ENCODE measurements at places on chromosomes 12 and 14.

DNA sequence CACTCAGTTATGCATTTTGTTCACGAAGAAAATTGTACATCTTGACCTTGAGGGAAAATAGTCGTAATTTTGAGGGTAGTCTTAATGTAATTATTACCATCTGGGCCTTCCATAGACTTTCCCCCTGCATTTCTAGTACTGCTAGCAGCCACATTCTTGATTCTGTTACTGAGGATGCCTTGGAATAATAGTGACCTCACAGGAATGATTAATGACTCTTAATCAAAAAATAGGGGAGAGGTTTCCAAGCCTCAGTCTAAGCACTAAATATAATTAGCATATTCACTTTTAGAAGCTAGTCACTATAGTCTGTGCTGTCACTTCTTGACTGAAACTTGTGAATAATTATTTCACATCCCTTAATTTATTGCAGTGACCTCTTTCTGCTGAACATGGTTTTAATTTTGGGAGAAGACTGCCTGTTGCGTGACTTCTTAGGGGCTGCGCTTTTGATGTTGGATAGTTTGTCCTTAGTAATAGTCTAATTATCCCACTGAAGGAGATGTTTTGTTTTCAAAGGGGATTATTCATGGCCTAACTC is 400.5 kb downstream of the ADAMTS20 start:
- no peak for DNase-seq

GRCh38 chr12:48442179-48442847 is 30.0 kb upstream of the ANP32D start:
- DNase-seq = no peak

DNA sequence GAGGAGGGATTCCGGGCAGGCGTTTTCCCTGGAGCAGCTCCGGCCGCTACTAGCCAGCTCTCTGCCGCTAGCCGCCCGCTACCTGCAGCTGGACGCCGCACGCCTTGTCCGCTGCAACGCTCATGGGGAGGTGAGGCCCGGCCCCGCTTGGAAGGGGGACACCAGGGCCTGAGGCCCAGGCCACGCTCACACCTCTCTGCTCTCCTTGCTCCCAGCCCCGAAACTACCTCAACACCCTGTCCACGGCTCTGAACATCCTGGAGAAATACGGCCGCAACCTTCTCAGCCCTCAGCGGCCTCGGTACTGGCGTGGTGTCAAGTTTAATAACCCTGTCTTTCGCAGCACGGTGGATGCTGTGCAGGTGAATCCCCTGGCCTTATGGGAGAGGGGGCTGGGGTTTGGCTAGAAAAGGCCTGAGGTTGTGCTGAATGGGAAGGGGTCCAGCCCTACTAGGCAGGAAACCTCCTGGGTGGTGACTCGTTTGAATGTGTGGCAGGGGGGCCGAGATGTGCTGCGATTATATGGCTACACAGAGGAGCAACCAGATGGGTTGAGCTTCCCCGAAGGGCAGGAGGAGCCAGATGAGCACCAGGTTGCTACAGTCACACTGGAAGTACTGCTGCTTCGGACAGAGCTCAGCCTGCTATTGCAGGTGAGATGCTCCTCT is 597 bp downstream of the RNF31 start:
- no peak for DNase-seq

GRCh38 chr14:78872837-78873236 is 702.7 kb downstream of the NRXN3 start:
- DNase-seq = no peak

DNA sequence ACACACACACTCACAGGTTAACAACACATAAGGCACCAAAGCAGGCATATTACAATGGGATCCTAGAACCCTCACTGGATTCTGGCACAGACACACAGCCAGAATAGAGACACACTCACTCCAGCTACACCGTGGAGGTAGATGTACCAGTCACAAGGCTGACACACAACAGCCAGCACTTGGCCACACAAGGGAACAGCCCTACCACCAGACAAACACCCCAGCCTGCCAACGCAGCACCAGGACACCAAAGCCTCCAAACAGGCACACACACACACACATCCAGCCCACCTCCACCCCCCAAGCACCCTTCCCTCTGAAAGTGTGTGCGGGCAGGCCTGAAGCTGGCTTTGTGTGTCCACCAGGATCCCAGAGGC is 10.9 kb upstream of the ITGB7 start:
- DNase-seq = no peak

- DNase-seq = no peak
Measured at GRCh38 chr14:70130482-70130881, 58.3 kb downstream of the SLC8A3 start.

GRCh38 chr12:92143686-92144630 is 1.7 kb downstream of the BTG1 start:
- peak; percentile 63 for DNase-seq

- peak; percentile 96 for DNase-seq
Measured at GRCh38 chr12:15882118-15882971, at the start of gene STRAP. Gene STRAP, plus strand, starts transcription at chr12:15882387. Its CDS starts 321 bp downstream, at chr12:15882708.

- DNase-seq = no peak
Measured at GRCh38 chr14:103547941-103548462, 14.5 kb downstream of the BAG5 start.

- no peak for DNase-seq
Measured at GRCh38 chr12:76299536-76300296, 48.5 kb downstream of the BBS10 start.

GRCh38 chr12:12791756-12792369 is 6.4 kb downstream of the APOLD1 start:
- no peak for DNase-seq

DNA sequence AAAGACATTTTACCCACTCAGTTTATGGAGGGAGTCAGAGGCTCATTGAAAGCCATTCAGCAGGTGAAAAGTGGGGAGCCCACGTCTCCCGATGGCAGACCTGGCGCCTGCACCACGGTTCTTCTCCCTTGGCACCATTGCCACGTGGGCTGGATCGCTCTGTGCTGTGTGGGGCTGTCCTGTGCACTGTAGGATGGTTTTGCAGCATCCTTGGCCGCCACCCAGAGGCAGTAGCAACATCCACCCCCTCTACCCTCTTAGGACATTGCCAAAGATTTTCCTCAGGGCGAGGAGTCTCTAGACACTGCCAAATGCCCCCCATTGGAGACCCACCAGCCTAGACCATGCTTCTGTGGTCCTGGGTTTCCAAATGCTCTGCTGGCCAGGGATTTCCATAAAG is 60.2 kb downstream of the SYNE3 start:
- no peak for DNase-seq

- no peak for DNase-seq
Measured at GRCh38 chr12:62130834-62131552, 129.2 kb upstream of the USP15 start.

DNA sequence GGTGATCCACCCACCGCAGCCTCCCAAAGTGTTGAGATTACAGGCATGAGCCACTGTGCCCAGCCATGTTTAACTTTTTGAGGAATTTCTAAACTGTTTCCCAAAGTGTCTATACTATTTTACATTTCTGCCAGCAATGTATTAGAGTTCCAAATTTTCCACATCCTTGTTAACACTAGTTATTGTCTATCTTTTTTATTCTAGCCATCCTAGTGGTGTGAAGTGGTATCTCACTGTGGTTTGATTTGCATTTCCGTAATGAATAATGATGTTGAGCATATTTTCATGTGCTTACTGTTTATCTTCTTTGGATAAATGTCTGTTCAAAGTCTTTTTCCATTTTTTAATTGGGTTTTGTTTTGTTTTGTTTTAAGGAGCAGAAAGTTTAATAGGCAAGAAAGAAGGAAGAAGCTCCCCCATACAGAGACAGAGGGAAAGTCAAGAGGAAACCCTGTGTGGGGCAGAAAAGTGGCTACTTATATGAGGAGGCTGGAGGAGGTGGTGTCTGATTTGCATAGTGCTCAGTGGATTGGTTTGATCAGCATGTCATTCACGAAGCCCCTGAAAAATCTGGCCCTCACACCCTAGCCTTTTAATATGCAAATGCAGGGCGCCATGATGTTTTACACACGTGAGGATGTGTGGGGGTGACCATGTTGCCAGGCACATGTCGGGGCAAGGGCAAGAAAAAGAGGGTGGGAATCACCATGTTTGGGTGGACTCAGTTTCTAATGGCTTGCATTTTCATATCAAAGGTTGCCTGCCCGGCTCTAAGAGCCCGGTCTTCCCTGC is 14.9 kb downstream of the TXNRD1 start:
- DNase-seq = no peak

- no peak for DNase-seq
Measured at GRCh38 chr12:115979351-115979750, 298.1 kb downstream of the MED13L start.

GRCh38 chr14:23694949-23695663 is 58.9 kb downstream of the DHRS2 start:
- no peak for DNase-seq

DNA sequence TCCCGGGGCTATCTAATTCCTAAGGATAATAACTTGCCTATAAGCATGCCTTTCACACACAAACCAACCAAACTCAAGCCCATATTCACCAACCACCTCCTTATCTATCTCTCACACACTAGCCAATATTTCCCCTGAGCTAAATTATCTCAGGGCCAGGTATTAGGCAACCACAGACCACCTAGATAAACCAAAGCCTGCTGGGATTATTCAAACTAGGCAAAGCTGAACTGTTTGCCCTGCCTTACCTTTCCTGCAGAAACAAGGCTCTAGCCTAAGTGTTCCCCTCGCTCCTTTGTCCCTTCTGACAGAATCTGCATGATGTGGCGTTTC is 114.7 kb upstream of the EEA1 start:
- DNase-seq = no peak

- no peak for DNase-seq
Measured at GRCh38 chr12:66453120-66453519, 150.8 kb downstream of the HELB start.

DNA sequence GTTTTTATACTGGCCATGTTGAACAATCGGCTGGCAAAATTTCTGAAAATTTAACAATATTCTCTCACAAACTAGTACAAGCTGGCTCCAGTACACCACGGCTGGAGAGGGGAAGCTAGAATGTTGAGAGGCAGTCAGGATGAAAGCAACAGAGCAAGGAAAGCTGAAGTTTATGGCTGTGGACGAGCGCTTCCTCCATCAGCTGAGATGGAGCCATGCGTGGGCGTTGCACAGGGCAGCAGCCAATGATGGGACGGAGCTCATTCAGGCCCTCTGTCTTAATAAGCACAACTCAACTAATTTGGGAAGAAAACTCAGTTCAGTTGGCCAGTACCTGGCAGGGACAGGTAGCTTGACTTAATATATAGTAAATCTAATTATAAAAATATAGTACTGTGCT is 14.1 kb upstream of the DCP1B start:
- no peak for DNase-seq

GRCh38 chr14:96104469-96105057 is 65.4 kb downstream of the C14orf132 start:
- no peak for DNase-seq

- DNase-seq = no peak
Measured at GRCh38 chr14:80695869-80696268, 245.7 kb downstream of the CEP128 start.

DNA sequence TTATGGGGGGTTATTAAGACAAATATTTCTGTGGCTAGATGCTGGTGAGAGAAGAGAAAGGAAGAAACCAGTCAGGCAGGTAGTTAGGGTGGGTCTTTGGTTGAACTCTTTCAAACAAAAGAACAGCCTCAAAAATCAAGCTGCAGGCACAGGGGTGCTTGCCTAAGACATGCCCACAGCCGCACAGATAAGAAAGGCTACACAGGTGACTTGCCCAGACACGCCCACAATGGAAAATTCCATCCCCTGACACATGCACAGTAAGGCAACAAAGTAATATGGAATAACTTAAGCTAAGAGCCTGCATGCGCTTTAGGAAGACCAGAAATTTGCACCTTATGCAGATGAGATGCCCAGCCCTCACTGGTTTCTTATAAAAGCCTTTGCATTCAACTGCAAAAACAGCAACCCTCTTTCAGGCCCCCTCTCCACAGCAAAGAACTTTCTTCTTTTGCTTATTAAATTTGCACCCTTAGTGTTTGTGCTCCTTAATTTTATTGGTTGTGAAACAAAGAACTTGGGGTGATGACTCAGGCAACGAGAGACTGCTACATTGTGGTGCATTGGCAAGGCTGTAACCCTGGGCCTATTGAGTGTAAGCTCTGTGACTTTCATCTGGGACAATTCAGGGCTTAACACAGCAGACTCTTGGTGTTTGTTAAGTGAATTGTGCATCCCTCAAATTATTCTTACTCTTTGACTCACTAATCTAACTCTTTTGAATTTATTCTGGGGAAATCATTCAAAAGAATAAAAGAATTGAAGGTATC is 149.4 kb downstream of the RPAP3 start:
- no peak for DNase-seq

DNA sequence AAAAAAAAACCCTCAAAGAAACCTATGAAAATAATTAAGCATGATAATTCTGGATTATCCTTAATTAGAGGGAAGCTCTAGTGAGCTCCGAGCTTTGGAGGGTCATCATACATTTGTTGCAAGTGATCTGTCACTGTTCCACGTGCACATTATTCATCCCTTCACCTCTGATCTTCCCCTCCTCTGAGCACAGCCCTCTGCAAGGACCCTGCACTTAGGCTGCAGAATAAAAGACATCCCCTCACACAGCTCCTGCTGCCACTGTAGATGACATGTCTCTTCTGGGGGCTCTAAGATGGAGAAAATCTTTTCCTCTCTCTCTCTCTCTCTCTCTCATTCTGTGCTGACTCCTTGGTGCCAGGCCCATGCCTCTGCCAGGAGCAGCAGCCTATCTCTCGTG is 300.4 kb downstream of the EGLN3 start:
- DNase-seq = no peak

DNA sequence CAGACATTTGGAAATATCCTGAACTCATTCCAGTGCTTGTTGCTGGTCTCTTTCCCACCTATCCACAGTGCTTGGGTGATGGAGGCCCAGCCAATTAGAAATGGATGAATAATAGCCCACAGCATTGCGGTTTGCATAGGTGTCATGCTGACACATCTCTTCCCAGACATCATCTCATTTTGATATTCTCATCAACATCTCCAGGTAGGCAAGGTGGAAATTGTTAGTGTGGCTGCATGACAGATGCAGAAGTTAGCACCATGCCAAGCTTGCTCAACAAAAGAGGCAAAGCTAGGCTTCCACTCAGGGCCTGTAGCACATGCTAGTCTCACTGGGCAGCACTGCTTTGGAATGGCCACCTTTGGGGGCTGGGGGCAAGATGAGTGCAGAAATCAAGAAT is 1118.9 kb downstream of the VRK1 start:
- no peak for DNase-seq

GRCh38 chr14:32047791-32048190 is 29.3 kb upstream of the ARHGAP5 start:
- no peak for DNase-seq

DNA sequence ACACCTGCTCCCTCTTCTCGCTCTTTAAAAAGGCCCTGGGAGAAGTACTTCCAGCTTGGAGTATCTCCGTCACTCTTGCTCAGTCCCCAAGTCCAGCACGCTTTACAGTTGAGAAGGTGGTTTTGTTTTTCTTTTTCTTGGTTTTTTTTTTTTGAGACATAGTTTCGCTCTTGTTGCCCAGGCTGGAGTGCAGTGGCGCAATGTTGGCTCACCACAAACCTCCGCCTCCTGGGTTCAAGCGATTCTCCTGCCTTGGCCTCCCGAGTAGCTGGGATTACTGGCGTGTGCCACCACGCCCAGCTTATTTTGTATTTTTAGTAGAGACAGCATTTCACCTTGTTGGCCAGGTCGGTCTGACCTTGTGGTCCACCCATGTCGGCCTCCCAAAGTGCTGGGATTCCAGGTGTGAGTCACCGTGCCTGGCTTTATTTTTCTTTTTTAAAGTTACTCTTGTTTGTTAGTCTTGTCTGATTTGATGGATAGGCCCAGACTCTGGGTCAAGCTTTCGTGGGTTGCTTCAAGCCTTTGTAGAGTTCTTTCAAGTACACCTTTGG is 1.9 kb downstream of the TDRD9 start:
- no peak for DNase-seq
